ENCODE measurements at places on chromosomes 3 and 15.

DNA sequence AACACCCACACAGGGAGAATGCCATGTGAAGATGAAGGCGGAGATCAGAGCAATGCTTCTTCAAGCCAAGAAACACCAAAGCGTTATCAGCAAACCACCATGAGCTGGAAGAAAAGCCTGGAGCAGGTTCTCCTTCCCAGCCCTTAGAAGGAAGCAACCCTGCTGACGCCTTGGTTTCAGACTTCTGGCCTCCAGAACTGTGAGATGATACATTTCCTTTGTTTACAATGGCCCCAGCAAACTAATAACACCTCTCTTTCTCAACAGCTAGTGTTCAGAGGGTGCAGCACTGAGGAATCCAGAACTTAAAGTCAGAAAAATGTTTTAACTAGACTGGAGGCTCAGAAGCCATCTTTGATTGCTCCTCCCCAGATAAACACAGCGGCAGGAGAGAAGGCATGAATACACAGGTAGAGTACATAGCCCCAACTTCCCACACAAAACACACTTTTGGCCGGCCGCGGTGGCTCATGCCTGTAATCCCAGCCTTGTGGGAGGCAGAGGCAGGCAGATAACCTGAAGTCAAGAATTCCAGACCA, 132.4 kb upstream of the LPP start:
- DNase-seq, result no peak

DNA sequence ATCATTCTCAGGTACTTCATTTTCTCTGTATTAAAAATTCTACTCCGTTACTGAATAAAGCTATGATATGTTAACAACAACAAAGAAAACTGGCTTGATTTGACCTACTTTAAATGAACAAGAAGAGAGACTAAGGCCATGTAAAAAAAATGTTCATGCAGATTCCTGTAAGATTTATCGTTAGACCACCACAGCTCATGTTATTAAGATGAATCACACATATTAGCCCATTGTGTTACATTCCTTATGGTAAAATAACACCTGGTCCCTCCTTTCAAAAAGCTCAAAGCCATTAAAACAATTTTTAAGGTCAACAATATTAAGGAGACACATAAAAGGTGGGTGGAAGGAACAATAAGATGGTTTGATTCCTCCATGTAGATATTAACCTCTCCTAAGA, 6.3 kb downstream of the THOC7 start:
- no peak for DNase-seq

DNA sequence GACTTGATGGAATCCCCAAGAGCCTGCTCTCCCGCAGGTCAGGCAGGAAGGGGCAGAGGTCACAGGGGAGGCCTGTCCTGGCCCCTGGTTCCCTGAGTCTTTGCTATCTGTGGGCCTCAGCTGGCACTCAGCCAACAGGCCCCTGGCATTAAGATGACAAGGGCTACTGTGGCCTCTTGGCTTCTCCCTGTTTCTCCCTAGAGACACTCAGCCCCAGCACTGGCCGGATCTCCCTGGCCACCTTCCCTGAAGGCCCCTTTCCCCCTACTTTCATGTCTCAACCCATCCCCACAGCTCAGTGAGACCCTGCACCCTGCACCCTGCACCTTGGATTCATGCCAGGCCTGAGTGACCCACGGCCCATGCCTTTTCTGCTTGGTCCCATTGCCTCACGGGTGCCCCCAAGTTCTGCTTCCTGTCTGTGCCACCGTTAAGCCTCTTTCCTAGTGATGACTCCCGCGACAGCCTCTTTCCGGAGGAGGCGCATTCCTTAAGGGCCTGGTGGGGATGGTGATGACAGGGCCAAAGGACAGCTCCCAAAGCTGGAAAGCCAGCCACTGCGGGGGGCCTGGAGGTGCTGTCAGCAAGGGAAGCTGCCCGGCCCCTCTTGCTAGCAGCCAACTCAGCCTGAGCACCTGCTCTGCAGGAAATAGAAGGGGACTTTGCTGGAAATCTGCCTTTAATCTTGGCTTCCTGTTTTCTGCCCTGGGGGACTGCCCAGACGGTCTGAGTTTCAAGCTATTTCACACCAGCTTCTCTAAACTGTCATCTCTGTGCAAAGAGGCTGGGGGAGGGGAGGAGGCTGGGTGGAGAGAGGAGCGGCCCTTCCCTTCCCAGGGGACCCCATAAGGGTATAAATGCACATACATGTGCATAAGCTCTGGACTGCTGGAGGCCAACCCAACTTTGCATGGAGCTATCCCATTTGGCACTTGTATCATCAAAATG, 4.8 kb upstream of the CSK start:
- peak; percentile 85 for DNase-seq

GRCh38 chr15:31332681-31333071, 6.0 kb downstream of the KLF13 start:
- no peak for DNase-seq

DNA sequence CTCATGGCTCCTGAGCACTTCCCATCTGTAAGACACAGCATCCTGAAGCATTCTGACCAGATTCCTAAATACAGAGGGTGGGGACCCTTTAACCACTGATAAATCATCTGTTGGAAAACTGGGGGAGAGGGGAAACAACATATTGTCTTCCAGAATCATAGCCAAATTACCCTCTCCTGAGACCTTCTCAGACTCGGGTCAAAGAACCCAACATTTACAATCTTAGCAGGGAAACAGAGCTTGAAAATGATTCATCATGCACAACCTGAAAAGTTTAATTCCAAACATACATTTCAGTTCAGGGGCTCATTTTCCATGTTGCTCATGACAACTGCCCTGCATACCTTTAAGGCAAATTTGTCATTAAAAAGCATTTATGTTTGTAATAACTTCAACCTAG, 48.5 kb upstream of the TSPAN3 start:
- DNase-seq, result no peak

Data from NCI-H460 (cell line).